ENCODE measurements at places on chromosomes 5 and 9.

DNA sequence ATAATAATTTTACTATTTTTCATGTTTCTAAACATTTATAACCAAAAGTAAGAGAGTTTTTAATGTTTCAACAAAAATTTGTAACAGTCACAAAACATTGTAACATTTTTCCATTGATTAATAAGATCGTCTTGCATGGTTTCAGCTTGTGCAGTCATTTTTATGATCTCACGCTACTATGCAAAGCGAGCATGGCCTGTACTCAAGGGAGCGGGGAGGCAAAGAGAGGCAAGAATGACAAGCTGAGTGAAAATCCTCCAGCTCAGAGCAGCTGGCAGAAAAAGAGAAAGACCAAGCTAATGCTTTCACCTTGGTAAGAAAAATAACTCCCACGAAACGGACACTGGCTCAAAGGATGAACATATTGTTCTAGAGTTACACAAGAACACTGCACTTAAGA, 90.0 kb upstream of the SV2C start:
- no peak for DNase-seq

DNA sequence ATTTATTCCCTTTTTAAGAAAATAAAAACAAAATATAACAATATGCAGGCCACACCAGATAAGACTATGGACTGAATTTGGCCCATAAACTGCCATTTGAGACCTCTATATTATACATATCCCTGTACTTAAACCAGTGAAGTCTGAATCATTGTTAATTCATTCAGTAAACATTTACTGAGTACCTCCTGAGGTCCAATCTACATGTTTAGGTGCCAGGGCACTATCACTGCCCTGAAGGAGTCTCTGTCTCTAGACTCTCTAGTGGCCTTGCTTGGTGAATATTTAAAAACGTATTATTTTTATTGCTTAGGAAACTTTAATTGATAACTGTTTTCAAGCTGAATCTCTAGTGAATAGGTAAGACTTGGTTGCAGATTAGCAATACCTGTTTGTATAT, 74.7 kb upstream of the ELL2 start:
- DNase-seq = no peak

GRCh38 chr9:15935661-15936305, 382.9 kb downstream of the CCDC171 start:
- DNase-seq = no peak

GRCh38 chr9:97907632-97908031, 14.7 kb downstream of the TRMO start:
- DNase-seq = no peak

DNA sequence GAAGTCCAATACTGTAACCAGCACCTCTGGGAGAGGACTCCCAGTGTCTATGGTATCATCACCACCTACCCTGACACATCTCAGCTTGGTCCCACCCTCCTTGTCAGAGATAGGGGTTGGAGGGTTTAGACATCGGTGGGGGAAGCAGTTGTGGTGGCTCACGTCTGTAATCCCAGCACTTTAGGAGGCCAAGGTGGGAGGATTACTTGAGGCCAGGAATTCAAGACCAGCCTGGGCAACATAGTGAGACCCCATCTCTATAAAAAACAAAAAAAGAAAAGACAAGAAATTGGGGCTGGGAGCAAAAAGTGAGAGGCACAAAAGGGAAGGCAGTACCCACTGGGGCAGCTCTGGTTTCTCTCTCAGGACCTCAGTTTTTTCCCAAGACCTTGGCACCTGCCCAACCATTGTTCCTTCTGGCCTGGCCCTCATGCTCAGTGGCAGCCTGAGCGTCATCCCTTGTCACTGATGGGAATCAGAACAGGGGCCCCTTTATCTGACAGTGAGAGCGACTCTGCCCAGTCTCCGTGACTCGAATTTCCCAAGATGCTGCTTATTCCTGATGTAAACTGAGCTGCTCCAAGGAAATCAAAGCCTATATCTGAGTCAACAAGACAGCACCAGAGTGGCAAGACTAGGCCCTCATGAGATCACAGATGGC, 80.5 kb upstream of the HSPA9 start:
- no peak for DNase-seq

Data from mammary epithelial cell (primary cell).